ENCODE measurements at places on chromosomes 3 and 15.

DNA sequence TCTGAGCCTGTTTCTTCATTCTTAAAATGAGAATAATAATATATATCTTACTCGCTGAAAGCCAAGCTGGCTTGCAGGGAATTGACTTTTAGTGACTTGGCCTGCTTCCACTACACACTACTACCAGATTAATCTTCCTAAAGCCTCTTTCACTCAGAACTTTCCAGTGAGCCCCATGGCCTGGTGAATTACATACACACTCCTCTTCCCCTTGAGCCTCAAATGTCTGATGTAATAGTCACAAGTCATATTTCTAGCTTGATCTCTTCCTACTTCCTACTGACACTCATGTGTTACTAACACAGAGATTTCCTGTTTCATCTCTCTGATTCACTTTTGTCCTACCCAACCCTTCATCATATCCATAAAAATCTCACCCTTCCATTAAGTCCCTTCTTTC lies 82.7 kb upstream of the SOX2 start:
- DNase-seq: no peak

- DNase-seq: no peak
These were observed 16.6 kb upstream of the APH1B start for GRCh38 chr15:63260791-63261190.

DNA sequence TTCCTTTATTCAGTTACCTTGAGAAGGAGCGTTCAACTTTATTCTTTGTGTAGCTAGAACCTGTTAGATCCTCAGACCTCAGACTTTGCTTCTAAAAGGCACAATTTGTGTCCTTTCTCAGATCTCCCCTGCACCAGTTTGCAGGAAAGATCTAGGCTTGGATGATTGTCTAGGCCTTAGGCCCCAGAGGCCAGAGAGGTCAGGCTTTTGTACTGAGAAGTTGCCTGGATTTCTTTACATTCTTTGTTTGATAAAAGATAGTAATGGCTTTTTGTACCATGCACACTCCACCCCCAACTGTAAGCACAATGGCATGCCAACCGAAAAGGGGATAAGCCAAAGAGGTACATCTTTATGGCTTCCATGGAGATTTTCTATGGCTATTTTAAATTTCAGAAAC lies 719.6 kb upstream of the NR2F2 start:
- DNase-seq: no peak

DNA sequence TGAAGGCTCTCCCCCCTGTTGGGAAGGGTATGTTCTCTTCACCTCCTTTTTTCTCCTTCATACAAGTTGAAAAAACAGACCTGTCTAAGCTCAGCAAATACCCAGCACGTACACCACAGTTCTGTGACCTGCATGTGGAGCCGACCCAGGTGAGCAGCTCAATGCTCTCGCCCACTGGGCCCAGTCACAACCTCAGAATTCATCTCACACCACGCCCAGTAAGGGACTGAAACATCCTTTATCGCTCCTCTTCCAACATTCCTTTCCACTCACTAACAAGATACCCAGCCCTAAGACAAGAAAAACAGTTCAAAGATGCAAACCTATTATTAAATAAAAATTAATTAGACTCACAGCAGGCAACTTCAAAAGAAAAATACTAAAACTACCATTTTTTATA lies 68.9 kb downstream of the FOXP1 start:
- no peak for DNase-seq

- no peak for DNase-seq
These were observed 63.9 kb downstream of the CERS3 start for GRCh38 chr15:100464888-100465287.

DNA sequence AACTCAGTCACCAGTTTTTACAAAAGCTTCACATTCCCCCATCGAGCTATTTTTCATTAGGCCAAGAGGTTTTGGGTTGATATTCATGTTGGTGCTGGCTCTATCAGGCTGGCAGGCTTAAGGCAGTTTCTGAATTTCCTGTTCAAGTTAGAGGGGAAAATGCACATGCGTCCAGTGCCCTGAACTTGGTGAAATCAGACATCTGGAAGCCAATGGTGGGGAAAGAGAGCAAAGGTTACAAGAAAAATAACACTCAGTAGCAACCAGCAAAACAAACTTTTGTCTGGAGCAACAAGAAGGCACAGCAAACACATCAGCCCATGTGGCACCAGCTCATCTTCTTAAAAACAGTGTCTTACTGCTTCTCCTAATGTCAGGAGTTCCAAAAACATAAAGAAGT lies 155.6 kb upstream of the TSC22D2 start:
- no peak for DNase-seq

DNA sequence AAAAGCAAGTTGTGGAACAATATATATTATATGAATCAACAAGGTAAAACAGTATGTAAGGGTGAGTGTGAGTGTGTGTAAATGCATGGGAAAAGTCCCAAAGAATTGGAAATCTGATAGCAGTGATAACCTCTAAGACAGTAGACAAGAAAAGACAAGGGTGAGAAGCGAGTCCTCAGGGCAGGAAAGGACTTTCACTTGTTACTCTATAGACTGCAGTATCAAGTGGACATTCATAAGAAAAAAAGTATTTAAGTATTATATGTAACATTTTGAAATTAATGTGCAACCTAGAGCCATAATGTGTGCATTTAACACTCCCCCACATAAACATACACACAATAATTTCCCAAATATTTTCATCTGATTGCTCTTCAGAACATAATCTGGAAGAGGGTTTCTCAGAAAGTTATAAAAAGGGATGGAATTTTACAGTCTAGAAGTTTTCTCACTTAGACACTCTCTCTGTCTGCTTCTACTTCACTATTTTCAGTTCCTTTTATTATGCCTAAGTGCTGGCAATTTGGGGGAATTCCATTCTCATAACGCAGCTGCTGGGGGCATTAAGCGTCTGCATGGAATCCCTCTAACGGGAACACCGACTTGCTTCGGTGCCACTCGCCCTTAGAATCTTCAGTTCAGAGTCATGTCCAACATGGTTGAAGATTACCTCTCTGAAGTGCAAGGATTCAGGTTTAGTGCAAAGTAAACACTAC lies 50.0 kb upstream of the CDIN1 start:
- no peak for DNase-seq

DNA sequence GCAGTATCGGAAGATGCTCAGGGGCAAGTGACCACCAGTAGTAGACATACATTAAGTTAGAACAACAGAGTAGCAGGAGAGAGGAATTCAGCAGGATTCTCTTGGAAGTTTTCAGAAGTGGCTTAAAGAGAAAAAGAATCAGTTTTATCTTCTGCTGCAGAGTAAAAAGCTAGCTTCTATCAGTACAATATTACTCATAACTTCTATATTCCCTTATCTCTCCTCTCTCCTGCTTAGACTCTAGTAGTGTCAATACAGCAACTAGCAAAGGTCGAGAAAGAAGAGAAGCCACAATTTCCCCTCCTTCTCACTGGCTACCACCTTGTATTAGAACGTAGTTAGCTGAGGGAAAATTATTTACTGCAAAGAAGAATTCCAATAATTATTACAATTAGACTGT lies 539.7 kb downstream of the DIPK2A start:
- DNase-seq: no peak

DNA sequence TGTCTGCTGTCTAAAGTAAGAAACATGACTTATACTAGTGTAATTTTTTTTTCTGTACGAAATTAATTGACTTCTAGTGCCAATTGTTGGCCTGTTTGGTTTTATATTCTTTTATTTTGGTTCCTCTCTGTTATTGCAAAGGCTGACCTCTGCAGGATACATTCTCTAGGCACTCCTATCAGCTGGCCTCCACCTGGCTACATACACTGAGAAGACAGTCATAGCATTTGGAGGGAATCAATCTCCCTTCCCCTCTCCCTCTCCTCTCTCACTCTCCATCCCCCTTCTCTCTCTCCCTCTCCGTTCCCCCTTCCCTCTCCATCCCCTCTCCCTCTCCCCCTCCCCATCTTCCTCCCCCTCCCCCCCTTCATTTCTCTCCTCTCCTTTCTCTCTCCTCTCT lies 116.7 kb downstream of the MCTP2 start:
- no peak for DNase-seq

GRCh38 chr3:62073038-62073437 lies 300.3 kb downstream of the FEZF2 start:
- no peak for DNase-seq

- DNase-seq: peak; percentile 33
These were observed 28.2 kb downstream of the C3orf62 start for GRCh38 chr3:49248840-49249227.

- DNase-seq: no peak
These were observed 1.4 kb downstream of the ITGA11 start for GRCh38 chr15:68430471-68431036.

GRCh38 chr3:141724186-141724585 lies 13.9 kb upstream of the RNF7 start:
- no peak for DNase-seq

- no peak for DNase-seq
These were observed 531.2 kb upstream of the CFAP20DC start for GRCh38 chr3:59580996-59581395.

DNA sequence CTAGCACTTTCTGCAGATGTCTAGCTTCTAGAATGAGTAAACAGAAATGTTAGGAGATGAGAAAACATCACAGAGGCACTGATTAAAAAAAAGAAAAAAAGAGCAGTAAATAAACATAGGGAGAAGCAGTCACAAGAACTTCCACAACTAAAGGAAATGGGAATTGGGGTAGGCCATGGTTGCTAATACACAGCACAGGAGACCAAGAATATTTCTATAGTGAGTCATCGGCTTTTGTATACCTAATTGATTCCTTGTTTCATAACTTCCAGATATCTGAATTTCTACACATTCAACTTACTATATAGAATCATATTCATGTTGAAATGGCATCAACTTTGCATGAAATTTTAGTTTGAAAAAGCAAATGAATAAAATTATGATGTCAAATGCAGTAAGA lies 47.3 kb upstream of the TCF12 start:
- no peak for DNase-seq

DNA sequence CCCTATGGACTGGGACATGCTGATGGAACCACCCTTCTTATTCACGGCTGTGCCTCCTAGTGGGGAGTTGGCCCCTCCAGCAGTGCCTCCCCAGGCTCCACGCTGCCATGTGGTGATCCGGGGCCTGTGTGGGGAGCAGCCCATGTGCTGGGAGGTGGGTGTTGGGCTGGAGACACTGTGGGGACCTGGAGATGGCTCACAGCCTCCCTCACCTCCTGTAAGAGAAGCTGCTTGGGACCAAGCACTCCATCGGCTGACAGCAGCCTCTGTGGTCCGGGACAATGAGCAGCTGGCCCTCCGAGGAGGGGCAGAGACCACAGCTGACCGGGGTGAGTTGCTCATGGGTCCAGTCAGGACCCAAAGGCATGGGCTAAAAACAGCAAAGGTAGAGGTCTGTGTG lies 9.1 kb downstream of the ALG3 start:
- DNase-seq: no peak

DNA sequence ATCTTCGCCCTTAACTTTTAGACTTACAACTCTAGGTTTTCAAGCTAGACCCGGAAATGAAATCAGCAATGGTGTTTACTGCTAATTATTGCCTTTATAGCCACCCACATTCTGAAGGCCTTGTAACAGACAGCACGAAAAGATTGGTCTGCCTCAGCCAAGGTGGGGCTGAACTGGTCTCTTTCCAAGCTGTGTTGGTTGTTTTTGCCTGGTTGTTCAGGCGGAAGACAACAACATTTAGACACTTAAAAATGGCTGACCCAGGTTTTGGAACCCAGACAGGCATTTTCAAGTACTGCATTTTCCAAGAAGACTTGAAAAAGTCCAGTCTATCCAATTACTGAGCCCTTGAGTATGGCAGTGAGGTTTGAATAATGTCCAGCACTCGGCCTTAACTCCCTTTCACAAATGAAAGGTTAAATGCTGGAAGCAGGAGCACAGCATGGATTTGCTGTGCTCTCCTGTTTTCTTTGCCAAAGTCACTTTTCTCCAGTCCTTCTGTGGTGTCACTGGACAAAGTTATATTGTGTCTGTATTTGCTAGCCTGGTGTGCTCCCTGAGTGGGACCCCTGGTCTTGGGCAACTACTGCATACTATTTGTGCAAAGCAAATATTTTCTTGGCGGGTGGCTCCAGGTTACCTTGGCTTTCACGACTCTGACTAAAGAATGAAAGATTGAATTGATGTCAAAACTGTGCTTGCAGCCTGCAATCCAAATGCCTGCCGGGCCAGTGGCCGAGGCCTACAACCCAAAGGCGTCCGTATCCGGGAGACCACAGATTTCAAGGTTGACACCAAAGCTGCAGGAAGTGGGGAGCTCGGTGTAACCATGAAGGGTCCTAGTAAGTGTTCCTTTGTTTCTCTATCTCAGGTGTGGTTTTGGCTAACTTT lies 93.5 kb downstream of the FLNB start:
- no peak for DNase-seq

DNA sequence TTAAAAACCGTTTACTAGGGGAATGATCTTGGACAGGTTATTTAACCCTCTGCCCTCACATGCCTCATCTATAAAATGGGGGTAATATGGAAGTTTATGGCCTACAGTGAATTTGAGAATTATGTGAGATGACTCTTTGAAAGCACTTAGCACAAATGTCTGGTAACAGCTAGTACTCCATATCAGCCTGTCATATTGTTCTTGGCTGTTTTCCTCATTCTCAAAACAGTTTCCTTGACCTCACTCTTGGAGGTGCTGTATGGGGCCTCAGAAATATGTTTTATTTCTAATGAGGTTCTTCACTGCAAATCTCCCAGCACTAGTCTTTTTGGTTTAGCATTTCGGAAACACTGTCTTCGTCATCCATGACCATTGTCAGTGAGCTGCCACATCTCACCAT lies 398.2 kb downstream of the FEZF2 start:
- DNase-seq: no peak

GRCh38 chr3:174377096-174377495 lies 482.0 kb upstream of the NAALADL2 start:
- DNase-seq: no peak

- DNase-seq: no peak
These were observed 393.9 kb upstream of the MCTP2 start for GRCh38 chr15:93837450-93837849.

- no peak for DNase-seq
These were observed 4.0 kb upstream of the IL17RD start for GRCh38 chr3:57169108-57169507.

Measured in uterus (tissue), 4 donors.